Left renal pelvis (tissue), 4 donors: ENCODE measurements at places on chromosomes 2 and 18.

DNA sequence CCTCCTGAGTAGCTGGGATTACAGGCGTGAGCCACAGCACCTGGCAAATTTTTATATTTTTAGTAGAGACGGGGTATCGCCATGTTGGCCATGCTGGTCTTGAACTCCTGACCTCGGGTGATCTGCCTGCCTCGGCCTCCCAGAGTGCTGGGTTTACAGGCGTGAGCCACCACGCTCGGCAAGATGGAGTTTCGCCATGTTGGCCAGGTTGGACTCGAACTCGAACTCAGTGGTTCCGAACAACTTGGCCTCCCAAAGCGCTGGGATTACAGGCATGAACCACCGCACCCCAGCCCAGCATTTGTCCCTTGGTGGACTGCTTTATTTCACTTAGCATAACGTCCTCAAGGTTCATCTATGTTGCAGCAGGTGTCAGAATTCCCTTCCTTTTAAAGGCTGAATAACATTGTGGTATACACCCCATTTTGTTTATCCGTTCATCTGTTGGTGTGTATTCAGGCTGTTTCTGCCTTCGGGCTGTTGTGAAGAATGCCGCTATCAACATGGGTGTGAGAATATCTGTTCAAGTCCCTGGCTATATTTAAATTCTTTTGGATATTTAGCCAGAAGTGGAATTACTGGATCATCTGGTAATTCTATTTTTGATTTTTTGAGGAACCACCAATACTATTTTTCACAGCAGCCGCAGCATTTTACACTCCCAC lies 1.2 kb upstream of the CENPA start:
- no peak for DNase-seq

- no peak for DNase-seq
These were observed 27.6 kb downstream of the NMUR1 start for GRCh38 chr2:231502596-231502995.

DNA sequence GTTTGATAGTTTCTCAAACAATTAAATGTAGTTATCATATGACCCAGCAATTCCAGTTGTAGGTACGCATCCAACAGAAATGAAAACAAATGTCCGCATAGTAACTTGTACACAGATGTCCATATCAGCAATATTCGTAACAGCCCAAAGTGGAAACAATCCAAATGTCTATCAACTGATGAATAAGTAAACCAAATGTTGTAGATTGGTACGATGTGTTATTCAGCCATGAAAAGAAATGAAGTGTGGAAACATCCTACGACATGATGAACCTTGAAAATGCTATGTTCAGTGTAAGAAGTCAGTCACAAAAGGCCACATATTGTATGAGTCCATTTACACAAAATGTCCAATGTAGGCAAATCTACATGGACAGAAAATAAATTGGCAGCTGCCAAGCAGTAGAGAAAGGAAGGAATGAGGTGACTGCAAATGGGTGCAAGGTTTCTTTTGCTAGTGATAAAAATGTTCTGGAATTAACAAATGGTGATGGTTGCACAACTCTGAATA lies 26.9 kb downstream of the GAREM1 start:
- DNase-seq: no peak

DNA sequence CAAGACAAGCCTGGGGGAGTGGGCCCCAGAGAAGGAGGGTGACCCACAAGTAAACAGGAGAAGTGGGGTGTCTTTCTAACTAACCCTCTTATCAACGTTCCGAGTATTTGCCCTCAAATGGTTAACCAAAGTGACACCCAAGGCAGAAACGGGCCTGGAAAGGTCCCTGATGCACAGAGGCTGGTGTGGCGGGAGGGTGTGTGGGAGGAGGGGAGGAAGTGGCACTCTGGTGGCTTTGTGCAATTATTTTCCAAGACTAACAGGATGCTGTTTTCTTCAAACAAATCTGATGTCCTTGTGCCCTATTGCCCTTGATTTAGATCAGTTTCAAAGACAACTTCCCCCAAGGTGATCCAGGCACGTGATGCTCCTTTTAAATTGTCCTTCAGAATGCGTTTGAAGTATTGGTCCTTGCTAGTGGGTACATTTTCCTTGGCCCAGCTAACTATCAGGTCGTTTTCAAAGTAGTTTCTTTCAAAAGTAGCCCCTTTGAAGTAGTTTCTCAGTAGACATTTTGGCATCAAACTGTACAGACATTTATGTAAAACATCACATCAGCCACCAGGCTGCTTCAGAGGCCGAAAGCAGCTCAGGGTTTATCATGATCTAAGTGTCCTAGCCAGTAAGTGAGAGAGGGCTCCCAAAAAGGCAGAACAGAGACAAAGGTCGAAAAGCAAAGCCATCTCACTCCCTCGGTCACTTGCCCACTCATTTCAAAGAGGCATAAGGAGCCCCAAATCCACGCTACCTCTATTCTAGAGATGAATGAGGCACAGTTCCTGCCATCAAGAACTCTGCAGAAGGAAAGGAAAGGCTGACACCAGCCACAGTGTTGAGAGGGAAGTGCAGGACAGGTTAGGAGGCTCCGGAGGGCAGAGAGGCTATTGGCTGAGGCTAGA lies 371.1 kb upstream of the ID2 start:
- no peak for DNase-seq

DNA sequence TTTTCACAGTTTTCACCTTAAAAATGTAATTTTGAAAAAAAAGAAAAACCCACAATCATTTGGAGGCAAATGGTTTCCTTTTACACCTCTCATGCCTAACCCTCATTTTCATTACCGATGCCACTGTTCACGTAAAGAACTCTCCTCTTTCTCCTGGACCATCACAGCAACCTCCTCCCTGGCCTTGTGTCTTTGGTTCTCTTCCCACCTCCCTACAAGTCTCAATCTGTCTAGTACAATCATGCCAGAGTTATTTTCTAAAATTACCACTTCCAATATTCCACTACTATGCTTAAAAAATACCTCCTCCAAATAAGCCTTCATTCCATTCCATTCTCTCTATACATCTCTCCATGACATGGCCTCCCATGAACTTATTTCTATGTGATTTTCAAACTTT lies 77.9 kb upstream of the RIT2 start:
- DNase-seq: no peak

DNA sequence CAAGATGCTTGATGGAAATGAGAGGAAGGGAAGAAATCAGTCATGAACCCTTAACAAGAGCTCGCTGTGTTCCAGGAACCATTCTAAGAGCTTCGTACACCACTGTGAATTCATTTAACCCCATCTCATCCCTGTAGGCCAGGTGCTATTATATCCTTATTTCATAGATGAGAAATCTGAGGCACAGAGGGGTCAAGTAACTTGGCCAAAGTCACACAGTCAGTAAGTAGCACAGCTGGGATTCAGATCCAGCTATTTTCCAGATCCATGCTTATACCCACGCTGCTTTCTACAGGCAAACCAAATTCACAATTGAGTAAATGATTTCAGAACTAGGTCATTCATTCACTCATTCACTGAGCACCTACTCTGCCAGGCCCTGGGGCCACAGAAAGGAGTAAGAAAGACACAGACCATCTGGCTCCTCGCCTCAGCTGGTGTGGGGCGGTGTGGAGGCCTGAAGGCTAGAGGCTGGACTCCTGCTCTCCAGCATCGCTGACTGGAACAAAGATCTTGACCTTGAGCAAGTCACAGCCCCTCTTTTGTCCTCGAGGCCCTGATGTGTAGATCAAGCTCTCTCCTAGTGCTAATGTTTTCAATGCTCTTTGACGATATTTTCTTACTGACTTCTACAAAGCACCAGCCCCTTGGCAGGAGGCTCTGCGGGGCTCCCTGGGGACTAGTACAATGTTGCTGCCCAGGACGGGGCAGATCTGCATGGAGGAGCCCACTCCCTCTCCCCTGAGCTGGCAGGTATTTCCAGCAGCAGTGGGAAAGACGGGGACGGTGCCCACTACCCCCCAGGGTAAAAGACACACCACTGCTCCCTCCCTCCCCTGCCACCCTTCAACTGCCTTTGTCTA lies 26.5 kb downstream of the STEAP3 start:
- no peak for DNase-seq

- no peak for DNase-seq
These were observed 648.2 kb downstream of the STK39 start for GRCh38 chr2:167599219-167599618.

DNA sequence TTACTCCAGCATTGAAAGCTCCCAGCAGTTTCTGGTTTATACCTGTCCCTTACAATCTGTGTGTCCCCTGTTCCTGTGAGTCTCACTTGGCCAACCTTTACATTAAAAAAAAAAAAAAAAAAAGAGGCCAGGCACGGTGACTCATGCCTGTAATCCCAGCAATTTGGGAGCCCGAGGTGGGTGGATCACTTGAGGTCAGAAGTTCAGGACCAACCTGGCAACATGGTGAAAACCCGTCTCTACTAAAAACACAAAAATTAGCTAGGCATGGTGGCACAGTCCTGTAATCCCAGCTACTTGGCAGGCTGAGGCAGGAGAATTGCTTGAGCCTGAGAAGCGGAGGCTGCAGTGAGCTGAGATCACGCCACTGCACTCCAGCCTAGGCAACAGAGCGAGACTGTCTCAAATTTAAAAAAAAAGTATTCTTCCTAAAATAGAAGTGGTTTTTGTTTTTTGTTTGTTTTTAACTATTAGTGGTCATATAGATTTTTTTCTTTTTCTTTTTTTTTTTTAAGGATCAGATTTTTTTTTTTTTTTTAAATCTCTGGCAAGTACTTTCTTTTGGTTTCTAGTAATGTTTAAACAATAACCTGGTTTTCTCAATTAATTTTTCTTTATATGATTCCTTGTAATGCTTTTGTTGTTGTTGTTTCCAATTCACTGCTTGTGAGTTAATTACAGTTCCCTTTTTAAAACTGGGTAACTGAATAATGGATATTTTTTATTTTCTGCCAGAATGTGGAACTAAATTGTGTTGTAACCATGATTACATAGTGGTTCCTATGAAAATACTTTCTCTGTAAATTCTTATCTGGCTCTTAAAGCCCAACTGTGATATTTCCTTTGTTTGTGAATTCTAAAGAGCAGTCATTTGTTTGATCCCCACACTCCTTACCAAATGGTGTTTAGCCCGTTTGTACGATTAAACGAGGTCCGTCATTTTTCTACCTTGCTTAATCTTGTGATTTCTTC lies 116.8 kb downstream of the CTAGE1 start:
- DNase-seq: no peak

GRCh38 chr18:54193786-54194185 lies 30.7 kb downstream of the MBD2 start:
- DNase-seq: no peak

DNA sequence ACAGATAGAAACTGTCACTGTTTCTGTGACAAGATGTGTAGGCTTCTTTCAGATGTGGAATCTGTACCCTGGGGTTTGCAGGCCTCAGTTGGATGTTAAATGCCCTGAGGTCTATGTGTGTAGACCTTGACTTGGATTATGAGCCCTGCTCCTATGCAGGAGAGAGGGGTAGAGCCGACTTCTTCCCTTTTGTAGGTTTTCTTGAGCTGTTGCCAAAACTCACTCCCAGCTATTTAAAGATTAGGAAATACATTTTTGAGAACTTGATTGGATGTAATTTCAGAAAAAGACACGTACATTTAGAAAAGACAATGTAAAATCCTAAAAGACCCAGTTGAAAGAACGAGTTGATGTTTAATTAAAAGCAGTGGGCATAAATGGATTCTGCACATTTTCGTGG lies 374.8 kb downstream of the SLC4A3 start:
- DNase-seq: no peak

GRCh38 chr2:60440767-60441163 lies 112.7 kb downstream of the BCL11A start:
- DNase-seq: no peak

DNA sequence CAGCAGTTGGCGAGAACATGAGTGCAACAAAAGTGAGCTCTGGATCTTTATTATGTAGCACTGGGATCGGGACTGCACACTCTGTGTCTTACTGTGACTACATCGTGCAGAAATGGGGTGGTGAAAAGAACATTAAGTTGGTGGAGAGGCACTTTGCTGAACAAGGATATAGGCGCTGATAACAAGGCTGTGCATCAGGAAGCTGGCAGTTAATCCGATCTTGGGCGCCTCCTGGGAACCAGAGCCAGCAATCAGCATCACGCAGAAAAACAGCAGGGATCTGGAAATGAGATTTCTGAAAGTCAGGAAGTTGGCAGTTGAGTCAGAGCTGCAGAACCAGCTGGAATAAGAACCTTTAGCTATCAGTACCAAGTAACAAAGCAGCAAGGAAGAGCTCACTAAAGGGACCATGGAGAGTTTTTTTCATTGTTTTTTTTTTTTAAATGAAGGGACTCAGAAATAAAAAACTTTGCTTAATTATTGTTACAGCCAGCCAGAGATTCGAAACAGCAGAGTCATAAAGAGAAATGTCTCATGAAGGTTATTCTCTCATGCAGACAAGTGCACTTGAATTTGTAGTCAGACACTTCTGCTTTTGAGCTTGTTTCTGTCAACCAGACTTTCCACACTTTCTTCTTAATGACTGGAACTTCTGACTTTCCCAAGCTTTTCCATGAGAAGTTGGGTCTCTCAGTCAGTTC lies 22.8 kb upstream of the MYO3B start:
- no peak for DNase-seq

GRCh38 chr2:177553176-177553884 lies 160.8 kb downstream of the AGPS start:
- no peak for DNase-seq

- DNase-seq: peak; percentile 25
These were observed 620 bp upstream of the SLC9A2 start for GRCh38 chr2:102618452-102619413.

DNA sequence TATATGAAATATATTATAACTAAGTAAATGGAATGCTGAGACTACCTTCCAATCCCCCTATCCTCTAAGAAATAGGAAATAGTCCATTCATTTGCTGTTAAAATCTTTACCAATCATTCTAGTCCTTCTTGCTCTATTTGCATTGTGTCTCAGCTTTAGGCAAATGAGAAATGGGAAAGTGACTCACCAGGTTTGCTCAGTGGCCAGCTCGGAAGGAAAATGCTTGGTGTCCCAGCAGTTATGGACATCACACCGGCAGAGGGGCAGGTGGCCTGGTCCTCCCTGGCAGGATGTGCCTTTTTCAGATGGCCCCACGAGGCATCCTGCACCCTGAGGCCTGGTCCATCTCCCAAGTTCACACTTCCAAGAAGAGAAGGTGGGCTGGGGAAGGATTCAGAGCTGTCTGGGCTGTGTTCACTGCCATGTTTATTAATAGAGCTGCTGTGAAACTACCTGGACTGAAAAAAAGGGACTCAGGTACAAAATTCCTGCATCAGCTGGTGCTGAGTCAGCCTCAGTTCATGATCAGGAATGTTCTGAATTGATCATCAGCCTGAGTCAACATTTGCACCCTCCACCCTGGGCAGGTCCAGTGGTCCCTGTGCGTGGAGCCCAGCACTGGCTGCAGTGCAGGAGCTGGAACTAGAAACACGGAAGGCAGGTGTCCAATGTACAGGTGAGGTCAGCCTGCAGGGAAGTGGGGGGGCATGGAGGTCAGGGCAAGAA lies 60.1 kb upstream of the ARL4C start:
- no peak for DNase-seq

- no peak for DNase-seq
These were observed 71.1 kb downstream of the RFTN2 start for GRCh38 chr2:197604117-197604860.

- DNase-seq: no peak
These were observed 37.5 kb upstream of the SIX2 start for GRCh38 chr2:45046786-45047185.
